SK-N-SH (cell line): ENCODE measurements at places on chromosomes 16 and 17. TPM values are rescaled to one million over a fixed set of nuclear protein-coding genes. Genes with fewer than 3 reads are reported as not detected.

Gene ZG16B
- 0.26 and 0.47 TPM in 2 replicates for polyA plus RNA-seq

Gene HAPSTR1
- 7.0 and 8.6 TPM in 2 replicates for polyA plus RNA-seq

Gene FOXF1
- polyA plus RNA-seq = 0.02 TPM in 1 of 2 replicates, not detected in the other

Gene TMEM114
- not detected in 2 replicates for polyA plus RNA-seq

Gene SEPTIN1
- 0.13 and 0.25 TPM in 2 replicates for polyA plus RNA-seq

Gene CMTM1
- polyA plus RNA-seq = 3.1 and 3.7 TPM in 2 replicates

Gene ITGAD
- not detected in 2 replicates for polyA plus RNA-seq

Gene CDH8
- polyA plus RNA-seq = 0.05 TPM in 1 of 2 replicates, not detected in the other

Gene CEP95
- polyA plus RNA-seq = 30.8 and 40.1 TPM in 2 replicates

Gene SLC35G6
- polyA plus RNA-seq = not detected in 2 replicates

Gene NAE1
- polyA plus RNA-seq = 33.8 and 45.5 TPM in 2 replicates

Gene ATP2A1
- 3.0 and 3.3 TPM in 2 replicates for polyA plus RNA-seq

Gene FLYWCH1
- polyA plus RNA-seq = 22.4 and 30.1 TPM in 2 replicates

Gene HYDIN
- 0.33 and 0.42 TPM in 2 replicates for polyA plus RNA-seq

Gene KRT34
- 0.05 and 0.08 TPM in 2 replicates for polyA plus RNA-seq

Gene DPH1
- polyA plus RNA-seq = 36.2 and 39.5 TPM in 2 replicates

Gene PRRT2
- polyA plus RNA-seq = 28.1 and 29.3 TPM in 2 replicates

Gene UTS2R
- not detected in 2 replicates for polyA plus RNA-seq

Gene LGALS9B
- polyA plus RNA-seq = not detected in 2 replicates

Gene KRTAP4-6
- polyA plus RNA-seq = not detected in 2 replicates

Gene PIPOX
- 0.31 and 0.55 TPM in 2 replicates for polyA plus RNA-seq

Gene EME1
- 16.9 and 21.5 TPM in 2 replicates for polyA plus RNA-seq

Gene PIK3R5
- polyA plus RNA-seq = not detected in 2 replicates

Gene CTCF
- polyA plus RNA-seq = 18.8 and 19.6 TPM in 2 replicates

Gene CXCL16
- 3.4 and 4.3 TPM in 2 replicates for polyA plus RNA-seq

Gene SEPHS2
- polyA plus RNA-seq = 30.8 and 36.3 TPM in 2 replicates

Gene TEKT1
- not detected in 2 replicates for polyA plus RNA-seq

Gene LPCAT2
- polyA plus RNA-seq = 9.1 and 14.5 TPM in 2 replicates

Gene SOST
- not detected in 2 replicates for polyA plus RNA-seq
